ENCODE measurements at places on chromosomes 13 and 19.

DNA sequence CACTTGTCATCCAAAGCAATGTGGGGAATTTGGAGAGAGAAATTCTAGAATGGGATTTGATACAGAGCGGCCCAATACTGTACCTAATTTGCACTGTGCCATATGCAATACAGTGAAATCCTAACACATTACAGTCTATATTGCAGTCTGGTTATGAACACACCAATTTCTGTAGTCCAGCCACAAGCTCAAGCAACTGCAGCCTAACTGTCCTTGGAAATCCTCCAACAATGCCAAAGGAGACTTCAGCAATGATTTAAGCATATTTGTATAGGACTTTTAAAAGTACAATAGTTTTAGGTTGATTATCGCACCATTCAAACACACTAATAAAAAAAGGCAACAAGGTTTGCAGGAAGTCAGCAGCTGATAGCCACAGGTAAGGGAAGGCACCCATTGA, 17.3 kb downstream of the DIAPH3 start:
- DNase-seq, result no peak

DNA sequence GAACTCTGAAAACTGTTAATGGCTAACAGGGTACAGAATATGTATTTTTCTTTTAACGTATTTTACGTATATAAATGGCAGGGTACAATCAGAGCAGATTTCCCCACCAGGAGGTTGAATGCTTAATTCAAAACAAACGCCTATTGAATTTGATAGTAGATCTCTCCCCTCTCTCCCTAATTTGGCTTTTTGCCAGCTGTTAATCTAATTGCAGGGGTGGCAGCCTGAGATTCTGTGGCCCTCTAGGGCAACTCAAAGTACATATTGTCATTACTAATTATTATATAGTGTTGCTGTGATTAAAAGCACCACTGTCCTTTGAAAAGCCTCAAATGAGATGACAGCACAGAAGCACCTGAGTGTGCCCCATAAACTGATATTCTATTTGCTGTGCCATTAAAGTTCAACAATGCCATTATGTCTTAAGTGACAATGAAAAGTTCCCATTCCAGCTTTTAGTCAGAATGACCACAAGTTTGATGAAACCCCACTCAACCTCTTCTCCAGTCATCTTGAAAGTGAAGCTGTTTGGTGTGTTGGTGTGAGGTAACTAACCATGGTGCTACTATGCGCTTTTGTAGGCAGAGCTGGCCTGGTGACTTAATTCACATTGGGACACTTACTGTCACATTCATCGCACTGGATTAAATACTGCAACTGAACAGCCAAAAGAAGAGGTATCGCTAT, 351.4 kb downstream of the KCNRG start:
- DNase-seq, result no peak

DNA sequence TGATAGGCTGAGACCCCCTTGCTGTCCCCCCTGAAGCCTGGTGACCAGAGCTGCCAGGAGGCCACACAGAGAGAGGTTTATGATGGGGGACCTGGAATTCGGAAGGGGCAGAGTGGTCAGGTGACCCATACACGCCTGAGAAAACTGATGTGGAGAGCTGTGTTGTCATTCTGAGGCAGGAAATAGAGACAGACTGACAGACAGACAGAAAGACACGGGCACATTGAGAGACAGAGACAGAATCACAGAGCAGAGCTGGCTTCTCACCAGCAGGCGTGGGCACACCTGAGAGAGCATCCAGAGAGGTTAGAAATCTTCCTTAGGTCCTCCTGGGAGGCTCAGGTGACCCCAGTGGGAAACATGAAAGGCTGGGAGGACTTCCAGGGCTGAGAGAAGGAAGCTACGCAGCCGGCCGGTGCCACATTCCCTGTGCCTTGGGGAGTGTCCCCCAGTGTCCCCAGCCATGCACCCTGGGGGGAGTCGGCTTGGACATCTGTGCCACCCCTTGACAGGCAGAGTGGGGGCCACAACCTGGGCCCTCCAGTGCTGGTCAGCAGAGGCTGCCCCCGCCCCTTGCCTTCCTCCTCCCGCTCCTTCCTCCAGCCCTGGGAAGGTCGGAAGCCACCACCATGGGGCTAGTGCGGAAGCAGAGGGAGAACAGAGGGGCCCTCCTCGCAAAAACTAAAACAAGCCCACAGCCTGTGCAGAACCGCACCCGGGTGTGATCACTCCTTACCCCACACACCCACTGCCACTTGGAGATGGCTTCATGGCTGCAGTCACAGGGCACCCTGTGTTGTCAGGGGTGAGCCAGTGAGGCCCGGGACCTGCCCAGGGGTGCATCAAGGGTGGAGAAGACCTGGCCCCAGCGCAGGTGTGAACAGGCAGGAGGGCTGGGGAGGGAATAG, 2.2 kb downstream of the FFAR1 start:
- DNase-seq, result no peak

GRCh38 chr19:51009061-51009891, 7.9 kb upstream of the KLK8 start:
- no peak for DNase-seq

DNA sequence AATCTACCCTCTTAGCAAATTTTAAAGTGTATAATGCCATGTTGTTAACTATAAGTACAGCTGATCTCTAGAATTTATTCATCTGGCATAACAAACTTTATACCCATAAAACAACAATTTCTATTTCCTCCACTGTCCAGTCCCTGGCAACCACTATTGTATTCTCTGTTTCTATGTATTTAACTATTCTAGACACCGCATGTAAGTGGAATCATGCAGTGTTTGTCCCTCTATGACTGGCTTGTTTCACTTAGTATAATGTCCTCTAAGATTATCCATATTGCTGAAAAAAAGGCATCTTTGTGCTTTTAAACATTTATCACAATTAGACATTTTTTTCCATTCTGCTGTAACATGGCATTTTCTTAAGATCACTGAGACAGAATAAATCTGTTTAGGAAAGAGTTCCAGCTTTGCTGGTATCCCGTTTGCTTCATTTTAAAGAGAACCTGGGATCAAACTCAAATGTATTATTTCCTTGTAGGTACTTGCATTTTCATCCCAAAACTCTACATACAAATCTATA, 1191.0 kb downstream of the SLITRK5 start:
- DNase-seq, result no peak

- peak; percentile 73 for DNase-seq
Measured at GRCh38 chr13:30906411-30907051, 460 bp downstream of the MEDAG start.

- DNase-seq, result no peak
Measured at GRCh38 chr13:42745655-42746054, 35.7 kb upstream of the FAM216B start.

- peak; percentile 47 for DNase-seq
Measured at GRCh38 chr13:82298106-82298505, 1584.2 kb downstream of the SLITRK1 start.

- DNase-seq, result no peak
Measured at GRCh38 chr13:106802917-106803316, 235.0 kb upstream of the ARGLU1 start.

DNA sequence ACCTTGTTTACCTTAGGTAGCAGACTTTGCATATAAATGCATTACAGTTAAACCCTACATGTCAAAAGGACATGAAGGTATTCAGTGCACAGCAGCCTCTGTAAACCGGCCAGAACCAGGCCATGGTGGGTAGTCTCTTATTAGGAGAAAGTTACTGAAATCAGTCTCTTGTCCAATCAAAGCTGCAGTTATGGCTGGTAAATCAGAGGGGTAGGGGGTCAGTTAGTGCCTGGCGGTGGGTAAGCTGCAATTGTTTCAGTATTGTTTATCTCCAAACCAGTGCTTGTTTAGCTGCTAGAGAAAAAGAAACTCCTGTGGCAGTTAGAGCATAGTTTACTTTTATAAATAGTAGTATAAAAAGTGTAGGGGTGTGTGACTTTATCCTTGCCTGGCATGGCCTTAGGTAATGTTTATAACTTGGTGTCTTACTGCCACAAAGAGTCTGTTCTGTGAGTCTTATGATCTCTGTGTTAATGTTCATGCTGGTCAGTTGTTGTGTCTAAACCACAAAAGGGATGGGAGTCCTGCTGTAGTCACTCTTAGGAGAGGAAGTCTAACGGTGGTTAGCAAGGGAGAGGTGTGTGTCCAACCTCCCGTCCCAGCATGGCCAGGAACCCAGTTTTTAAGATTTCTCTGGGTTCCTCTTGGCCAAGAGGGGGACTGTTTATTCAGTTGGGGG, 28.0 kb downstream of the CHST8 start:
- DNase-seq, result no peak

GRCh38 chr19:55489711-55490477, 1.7 kb downstream of the SSC5D start:
- DNase-seq, result no peak

GRCh38 chr13:76643596-76643995, 242.6 kb downstream of the KCTD12 start:
- no peak for DNase-seq
